ENCODE measurements at places on chromosomes 4 and X.

DNA sequence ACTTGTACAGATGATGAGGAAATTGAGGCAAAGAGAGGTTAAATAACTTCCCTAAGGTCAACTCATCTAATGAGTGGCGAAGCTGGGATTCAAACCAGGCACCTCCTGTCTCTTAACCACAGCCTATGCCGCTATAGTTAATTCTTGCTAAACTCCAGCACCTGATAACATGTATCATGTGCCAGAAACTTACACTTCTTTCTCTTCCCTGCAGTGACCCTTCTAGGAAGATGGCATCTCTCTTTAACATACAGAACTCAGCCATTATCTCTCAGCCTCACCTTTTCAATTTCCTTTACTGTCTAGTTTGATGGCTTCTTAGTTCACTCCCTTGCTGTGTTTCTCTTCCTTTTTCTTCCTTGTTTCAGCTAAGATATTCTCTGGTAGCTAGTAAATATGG is 2.5 kb downstream of the VBP1 start:
- DNase-seq: no peak

DNA sequence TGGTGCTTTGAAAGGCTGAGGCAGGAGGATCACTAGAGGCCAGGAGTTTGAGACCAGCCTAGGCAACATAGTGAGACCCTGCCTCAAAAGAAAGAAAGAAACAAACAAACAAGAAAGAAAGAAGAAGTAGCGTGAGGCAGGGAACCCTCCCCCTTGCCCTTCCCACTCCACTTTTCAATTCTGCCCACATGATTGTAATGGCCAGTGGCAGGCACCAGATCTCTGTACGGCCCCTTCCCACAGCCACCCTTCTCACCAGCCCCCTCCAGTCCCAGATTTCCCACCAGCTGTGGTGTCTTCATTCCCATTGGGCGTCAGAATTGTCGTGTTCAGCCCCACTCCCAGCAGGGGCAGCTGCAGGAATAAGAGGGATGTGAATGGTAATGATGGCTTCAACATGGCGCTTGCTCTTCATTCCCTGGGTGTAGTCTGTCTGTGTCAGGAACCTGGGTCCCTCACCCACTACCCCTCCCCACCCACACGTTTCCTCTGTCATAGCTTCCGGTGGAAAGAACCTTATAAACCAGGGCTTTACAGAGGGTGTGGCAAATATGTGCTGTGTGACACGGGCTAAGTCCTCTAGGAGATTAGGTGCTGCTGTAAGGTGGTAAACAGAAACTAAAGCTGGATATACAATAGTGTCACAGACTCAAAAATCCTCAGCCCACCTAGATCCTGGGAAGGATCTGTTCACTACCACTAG is at the start of gene IL2RG:
Gene IL2RG, minus strand, starts transcription at position 437 of the 703 bp plus-strand sequence. Its CDS starts 38 bp downstream, at position 399.
- DNase-seq: no peak

GRCh38 chr4:186827534-186827897 is 103.9 kb upstream of the FAT1 start:
- no peak for DNase-seq

DNA sequence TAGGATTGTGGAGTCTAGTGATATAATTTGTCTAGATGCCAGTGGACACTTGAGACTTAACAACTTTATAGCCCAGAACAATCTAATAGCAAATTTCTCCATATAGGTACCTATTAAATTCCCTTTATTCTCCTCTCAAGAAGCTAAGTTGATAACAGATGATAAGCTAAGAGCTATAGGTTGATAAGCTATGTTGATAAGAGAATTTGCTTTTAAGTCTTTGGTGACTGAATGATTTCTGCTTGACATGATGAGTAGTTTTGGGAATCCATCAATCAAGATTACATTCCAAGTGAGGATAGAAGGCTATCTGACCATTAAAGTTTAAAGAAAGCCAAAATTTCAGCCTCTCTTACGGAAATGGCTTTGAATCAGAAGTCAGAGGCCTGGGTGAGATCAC is 131.6 kb downstream of the EMCN start:
- no peak for DNase-seq

- DNase-seq: peak; percentile 65
Measured at GRCh38 chr4:109302361-109303139, at the start of gene COL25A1. TSS of gene COL25A1 (minus strand) at chr4:109302658.

- DNase-seq: no peak
Measured at GRCh38 chr4:2842687-2843262, 869 bp upstream of the ADD1 start.

- DNase-seq: no peak
Measured at GRCh38 chrX:44025555-44025954, 52.4 kb upstream of the NDP start.

- no peak for DNase-seq
Measured at GRCh38 chr4:188989371-188989770, 850.1 kb downstream of the TRIML1 start.

DNA sequence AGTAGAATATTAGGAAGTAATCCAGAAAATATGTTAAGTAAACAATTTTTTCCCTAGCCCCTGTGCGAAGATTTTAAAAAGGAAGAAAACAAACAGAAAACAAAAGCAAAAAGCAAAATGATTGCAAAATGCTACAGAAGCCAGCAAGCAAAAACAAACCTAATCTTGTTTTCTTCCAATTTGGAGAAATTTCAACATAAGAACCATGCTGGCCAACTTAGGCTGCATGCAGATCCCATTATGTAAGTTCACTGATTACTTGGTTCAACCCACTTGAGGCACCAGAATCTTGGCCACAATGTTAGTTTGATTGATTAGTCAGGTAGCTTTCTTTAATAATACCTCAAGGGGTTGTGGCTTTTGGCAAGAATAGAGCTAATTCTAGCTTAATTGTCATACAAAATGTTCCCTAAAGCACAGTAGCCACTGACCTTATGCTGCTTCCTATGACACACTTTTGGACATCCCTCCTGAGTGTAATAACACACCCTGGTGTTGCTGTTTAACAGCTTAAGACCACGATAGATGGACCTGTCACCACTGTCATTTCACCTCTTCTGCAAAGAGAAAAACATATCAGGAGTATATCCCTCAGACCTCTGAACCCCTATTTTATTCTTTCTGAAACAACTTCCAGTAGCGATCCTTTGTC is 2342.1 kb downstream of the PCDH7 start:
- DNase-seq: no peak

- DNase-seq: no peak
Measured at GRCh38 chr4:5757091-5757490, 46.1 kb downstream of the EVC start.

DNA sequence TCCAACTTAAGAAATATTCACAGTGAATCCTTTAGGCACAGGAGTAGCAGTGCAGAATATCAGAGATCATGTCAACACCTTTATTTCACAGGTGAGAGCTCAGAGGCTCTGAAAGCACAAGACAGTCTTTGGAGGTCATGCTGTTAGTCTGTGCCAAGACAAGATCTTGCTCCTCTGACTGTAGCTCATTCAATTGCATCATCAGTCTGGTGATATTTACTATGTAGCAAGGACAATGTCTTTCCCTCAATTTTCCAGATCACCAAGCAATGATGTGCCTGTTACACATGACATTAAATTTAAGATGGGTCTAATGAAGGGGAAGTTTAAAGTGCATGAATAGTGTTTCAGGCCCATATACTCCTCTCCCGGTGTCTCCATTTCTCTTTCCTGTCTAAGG is 277.5 kb downstream of the IL15 start:
- no peak for DNase-seq

DNA sequence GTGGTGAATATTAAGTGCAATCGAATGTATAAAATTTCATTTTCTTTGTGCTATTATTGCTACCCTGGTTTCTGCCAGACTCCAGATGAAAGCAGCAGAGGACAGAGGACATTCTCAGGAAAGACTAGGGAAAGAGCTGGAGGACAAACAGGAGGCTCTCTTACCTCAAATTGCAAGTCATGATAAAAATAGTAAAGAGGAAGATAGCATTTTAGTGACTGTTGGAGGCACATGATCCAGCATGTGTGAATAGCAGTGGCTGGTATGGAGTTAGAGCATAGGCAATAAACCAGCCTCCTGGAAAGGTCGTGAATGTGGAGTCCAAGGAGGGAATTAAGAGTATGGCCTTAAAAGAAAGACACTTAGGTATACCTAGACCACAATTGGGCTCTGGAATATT is 1040.0 kb downstream of the STPG2 start:
- no peak for DNase-seq

DNA sequence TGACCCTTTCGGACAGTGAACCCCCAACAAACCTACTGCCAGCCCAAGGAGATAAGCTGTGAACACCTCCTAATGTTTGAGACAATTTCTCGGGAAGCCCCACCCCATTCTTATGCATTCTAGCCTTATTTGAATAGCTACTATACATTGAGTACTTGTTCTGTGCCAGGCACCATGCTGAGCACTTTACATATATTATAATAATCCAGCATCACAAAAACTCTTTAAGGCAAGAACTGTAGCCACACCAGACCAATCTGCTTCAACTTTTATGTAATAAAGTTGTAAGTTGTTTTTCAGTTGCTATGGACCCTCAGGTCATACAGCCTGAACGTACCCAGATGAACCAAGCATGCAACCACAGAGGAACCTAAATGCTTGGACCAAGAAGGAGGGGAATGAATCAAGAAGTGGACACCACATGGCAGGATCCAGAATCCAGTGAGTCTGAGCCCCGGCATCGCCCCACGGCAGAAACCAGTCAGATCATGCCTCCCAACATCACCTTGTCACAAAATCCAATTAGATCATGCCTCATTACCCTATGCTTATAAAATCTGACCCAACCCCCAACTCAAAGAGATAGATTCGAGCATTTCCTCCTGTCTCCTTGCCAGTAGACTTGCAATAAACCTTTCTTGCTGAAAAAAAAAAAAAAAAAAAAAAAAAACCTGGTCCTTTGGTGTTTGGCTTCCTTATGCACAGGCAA is 225.0 kb downstream of the QDPR start:
- no peak for DNase-seq

DNA sequence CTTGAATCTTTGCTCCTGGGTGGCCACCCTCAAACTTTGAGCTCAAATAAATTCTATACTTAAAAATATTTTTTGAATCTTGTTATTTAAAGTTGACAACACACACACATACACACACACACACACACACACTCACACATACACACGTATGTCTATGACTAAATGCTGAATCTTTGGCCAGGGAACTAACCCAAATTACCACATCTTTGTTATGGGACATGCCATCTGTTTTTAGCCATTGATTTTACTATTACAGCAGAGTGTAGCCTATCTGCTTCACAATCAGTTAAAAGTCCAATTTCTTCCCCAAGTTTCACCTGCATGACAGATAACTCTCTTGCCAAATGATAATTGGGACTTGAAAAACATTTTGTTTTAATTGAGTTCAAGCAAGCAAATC is 45.0 kb upstream of the USP46 start:
- no peak for DNase-seq

DNA sequence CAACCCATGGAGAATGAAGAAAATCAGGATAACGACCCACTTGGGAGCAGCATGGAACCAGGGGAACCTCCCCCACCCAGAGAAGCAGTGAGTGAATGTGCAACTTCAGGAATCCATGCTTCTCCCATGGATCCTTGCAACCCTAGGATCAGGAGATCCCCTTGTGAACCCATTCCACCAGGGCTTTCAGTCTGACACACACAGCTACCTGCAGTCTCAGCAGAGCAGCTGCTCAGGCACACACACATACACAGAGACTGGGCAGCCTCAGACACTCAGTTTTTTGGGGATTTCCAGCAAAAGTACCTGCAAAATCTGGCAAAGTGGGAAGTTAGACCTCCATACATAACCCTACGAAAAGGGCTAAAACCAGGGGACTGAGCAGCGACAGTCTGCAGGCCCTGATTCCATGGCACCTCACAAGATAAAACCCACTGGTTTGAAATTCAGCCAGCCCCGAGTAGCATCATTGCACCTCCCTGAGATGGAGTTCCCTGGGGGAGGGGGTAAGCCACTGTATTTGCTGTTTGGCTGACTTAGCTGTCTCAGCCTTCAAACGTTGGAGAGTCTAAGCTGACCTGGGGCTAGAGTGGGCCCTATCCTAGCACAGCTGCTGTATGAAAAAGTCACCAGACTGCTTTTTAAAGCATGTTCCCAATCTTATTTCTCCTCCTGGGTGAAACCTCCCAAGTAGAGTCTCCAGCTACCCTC is 737.5 kb upstream of the NDST4 start:
- no peak for DNase-seq

DNA sequence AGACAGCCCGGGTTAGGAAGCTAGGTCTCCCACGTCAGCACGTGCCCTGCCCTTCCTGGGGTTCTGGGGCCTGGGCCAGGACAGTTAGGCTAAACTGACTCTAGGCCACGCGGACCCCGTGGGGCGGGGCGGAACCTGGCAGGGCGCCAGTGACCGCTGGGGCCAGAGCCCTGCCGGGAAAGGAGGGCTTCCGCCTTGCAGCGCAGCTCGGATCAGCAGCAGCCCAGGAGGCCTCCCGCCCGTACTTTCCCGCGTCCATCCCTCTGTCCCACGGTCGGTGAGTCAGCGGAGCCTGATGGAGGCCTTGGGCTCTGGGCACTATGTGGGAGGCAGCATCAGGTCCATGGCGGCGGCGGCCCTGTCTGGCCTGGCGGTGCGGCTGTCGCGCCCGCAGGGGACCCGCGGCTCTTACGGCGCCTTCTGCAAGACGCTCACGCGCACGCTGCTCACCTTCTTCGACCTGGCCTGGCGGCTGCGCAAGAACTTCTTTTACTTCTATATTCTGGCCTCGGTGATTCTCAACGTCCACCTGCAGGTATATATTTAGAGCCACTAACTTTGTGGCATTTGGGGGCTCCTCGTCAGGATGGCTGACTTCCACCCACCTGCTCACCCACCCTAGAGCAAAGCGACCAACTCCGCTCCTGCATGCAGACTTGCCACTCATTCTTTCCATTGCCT is at the start of gene SMIM10:
Gene SMIM10, plus strand, starts transcription at position 191 of the 681 bp plus-strand sequence. Its CDS starts 105 bp downstream, at position 296.
- no peak for DNase-seq
